ENCODE measurements at places on chromosomes 7 and 10.

GRCh38 chr7:150903606-150904005 lies 51.3 kb downstream of the AOC1 start:
- no peak for DNase-seq

DNA sequence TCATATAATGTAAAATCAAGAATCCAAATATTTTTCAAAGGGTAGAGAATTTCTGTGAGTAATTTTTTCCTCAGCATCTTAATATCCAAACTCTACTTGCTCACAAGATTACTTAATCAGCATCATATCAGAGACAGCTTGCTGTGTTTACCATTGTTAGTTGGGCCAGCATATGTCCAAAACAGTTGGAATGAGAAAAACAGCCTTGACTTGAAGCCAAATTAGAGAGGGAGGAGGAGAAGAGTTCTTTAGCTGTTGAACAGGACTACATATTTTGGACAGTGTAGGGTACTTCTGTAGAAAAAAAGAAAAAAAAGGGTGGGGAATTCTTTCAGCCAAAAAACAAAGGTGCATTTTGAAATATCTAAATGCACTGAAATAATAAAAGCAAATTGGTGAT lies 69.8 kb downstream of the HDAC9 start:
- DNase-seq: no peak

DNA sequence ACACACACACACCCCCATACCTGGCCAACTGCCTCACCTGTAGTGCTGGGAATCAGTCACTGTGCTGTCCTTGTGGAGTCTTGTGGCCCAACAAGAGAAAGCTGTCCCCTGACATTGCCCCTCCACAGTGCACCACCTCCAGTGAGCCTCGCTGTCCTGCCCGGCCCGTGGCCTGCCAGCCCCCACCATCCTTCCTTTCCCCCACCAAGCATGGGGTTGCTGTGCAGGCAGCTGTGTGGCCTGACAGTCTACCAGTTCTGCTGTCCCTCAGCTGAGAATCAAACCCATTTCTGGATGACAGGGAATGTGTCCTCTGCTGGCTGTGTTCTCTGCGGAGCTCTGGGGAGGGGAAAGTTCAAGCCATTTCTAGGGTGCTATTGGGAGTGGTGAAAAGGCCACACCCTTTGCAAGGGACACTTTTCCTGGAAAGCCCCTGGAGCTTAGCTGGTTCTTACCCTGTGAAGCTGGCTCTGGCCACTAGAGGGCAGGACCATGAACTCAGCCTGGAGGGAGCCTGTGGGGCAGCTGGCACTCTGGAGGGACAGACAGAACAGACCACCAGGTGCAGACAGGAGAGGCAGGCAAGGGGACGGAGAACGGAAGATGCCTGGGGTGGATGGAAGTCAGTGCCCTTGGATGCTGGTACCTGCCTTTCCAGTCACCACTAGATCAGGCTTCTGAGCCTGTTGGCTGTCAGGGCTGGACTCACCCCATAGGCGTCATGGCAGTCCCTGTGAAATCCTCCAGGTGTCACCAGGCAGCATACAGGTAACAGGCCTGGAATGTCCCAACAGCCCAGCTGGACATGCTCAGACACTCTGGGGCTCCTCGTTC lies 10.5 kb upstream of the MTPAP start:
- peak; percentile 30 for DNase-seq

GRCh38 chr7:80288175-80289122 lies 153.8 kb downstream of the GNAI1 start:
- DNase-seq: no peak

DNA sequence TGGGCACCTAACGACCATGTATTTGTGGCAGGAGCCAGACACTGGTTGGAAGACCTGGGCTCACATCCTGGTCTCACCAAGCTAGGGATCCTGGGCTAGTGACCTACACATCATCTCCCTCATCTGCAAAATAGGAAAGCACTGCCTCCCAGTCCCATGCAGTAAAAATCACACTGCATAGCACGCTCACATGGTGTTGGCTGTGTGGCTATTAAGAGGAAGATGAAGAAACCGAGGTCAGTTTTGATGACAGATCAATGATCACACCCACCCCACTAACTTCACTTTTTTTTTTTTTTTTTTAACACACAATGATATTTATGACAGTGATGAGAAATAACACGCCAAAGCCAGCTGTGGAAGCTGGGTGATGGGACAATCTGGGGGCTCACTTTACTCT lies 146.5 kb downstream of the RNF216 start:
- no peak for DNase-seq

DNA sequence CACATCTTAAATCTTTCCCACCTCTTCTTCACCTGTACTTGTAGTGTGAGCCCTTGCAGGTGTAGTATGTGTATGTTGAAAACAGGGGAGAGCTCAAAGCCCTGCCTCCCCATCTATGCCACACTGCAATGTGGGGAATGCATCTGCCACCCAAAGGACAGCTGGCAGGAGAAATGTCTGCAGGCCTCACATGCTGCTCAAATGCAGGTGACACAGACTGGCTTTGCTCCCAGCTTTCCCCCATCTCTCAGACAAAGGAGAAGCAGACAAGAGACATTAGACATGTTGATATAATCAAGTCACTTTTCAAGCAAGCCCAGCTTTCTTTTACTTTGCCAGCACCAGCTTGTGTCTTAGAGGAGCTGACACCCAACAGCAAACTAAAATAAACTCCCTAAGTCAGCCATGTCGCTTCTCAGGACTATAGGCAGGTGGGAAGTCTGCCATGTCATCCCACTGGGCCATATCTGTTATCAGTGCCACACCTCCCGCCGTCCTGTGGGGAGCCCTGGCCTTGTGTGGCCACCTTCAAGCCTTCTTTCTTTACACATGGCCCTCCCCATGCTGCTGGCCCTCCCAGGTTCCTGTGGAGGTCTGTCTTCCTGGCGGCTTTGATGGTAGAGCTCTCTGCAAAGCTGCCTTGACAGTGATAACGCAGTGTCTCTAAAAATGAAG lies 102.1 kb downstream of the CXCL12 start:
- DNase-seq: no peak

DNA sequence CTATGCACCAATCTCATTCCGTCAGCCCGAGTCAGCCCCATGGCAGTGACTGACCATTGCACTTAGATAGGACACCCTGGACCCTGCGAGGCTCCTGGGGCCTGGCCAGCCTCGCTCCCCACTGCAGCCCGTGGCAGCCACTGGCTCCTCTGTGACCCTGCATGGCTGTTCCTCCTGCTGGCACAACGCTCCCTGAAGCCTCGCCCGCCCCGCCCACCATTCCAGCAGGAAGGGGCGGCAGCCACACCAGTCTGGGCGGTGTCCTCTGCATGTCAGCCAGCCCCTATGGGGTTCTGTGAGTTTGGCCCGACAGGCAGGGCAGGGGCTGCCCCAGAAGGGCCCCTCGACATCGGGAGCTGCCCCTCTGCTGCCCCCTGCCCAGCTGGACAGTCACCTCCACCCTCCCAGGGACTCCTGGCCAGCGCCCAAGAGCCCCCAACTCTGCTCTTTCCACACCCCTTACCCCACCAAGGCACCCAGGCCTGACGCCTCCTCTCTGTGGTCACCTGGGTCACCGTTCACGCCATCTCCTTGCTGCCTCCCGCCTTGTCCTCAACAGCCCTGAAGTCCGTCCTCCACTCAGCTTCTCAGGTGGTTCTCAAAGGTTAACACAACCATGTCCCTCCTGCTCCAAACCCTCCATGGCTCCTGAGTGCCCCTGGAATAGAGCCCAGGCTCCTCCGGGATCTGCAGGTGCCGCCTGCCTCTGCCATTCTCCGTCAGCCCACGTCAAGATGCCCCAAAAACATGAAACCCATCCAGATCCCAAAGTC lies 103.5 kb downstream of the MICALL2 start:
- no peak for DNase-seq

GRCh38 chr7:2629746-2630681 lies 1.8 kb upstream of the TTYH3 start:
- no peak for DNase-seq

- no peak for DNase-seq
Observed at GRCh38 chr7:129702316-129702715, 90.8 kb downstream of the NRF1 start.

DNA sequence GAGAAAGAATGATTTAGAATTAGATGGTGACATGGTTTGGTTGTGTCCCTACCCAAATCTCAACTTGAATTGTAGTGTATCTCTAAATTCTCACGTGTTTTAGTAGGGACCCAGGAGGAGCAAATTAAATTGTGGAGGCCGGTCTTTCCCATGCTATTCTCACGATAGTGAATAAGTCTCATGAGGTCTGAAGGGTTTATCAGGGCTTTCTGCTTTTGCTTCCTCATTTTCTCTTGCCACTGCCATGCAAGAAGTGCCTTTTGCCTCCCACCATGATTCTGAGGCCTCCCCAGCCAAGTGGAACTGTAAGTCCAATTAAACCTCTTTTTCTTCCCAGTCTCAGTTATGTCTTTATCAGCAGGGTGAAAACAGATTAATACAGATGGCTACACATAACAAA lies 167.4 kb upstream of the SVIL start:
- no peak for DNase-seq

- no peak for DNase-seq
Observed at GRCh38 chr10:98957801-98958200, 277.9 kb downstream of the HPSE2 start.

DNA sequence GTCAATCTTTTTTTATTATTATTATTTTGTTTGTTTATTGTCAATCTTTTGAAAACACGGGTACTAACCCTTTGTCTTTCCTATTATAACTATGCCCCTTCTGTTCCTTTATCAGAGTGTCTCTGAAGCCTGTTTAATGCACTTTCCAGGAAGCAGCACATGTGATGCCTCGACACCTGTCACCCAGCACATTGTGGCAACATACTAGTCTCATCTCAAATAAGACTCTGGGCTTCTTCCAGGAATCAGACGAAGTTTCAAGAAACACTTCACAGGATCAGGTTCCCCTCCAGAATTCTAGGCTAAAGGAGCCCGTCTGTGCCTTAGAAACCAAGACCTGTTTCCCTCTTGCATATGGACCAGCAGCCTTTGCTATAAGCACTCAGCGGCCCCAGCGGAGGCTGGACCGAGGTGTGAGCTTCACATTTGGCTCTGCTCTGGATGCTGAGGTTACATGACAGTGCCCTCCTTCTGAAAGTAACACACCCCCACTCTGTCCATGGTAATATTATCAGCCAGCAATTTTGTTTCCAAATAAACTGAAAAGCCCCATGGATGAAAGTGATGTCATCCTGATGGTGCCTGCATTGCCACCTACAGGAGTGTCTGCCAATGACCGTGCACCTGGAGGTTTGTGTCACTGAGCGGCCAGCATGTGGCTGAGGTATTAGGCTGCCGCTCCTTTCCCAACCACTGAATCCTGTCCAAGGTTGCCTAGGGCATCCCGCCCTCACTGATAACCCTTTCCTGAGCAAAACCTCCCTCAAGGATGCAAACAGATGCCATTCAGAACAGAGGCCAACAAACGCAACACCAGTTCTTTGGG lies 38.1 kb downstream of the MKI67 start:
- DNase-seq: no peak

DNA sequence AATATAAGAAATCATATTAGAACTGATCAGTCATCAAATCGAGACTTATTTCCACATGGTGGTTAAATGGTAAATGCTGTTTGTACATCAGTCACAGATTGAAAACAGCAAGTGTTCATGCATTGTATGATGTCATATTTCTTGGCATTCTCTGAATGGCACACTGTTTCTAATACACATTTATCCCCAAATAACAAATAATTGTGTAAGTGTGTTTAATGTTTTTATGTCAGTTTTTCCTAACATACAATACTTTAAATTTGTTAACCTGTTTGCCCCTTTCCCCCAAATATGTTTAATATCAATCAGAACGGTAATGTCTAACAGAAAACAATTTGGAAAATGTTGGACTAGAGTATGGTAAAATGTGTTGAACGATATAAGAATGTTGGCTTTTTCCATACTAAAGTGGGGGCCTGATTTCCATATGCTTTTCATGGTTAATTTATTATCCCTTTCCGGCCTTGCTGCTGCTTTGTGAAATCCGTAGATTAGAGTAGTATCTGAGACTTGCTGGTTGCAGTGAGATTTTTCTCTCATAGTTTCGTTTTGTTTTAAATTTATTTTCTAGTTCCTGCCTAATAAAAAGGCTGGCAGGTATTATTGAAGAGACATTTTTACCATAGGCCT lies 23.7 kb downstream of the RAB18 start:
- DNase-seq: no peak

DNA sequence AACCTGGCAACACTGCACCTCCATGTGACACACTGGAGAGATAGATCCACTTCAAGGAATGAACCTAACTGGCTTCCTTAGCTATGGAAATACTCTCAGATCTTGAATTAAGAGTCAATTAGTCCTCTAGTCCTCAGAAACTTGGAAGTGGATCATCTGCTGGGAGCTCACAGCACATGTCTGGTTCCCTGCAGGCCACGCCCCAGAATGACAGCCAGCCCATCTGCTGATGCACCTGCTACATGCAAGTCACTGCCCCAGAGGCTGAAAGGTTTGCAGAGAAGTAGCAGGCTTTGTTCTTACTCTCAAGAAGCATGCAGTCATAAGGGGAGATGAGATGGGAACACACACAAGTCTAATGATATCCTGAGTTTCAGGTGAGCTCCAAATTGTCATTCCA lies 275.9 kb downstream of the SKAP2 start:
- no peak for DNase-seq

DNA sequence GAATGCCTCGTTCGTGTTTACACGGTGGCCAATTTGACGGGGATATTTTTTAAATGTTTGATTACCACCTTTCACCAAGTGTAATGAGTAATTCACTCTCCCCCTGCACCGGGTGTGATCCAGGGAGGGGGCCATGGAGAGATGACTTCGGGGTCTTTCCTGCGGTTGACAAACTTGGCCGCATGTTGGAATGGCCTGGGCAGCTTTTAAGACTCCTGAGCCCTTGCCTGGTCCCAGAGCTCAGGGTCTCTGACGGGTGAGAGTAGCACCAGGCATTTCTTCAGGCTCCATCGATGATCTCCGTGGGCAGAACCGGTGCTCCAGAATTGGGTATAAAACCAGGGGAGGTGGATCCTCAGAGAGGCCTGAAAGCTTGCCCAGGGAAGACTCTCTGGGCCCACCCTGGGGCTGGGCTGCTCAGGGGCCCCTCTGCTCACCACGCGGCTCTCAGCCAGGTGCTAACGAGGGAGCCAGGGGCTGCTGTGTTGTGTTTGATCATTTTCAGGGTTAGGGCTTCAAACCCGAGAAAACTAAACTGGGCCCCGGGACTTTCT lies 882 bp downstream of the ZNF282 start:
- no peak for DNase-seq

DNA sequence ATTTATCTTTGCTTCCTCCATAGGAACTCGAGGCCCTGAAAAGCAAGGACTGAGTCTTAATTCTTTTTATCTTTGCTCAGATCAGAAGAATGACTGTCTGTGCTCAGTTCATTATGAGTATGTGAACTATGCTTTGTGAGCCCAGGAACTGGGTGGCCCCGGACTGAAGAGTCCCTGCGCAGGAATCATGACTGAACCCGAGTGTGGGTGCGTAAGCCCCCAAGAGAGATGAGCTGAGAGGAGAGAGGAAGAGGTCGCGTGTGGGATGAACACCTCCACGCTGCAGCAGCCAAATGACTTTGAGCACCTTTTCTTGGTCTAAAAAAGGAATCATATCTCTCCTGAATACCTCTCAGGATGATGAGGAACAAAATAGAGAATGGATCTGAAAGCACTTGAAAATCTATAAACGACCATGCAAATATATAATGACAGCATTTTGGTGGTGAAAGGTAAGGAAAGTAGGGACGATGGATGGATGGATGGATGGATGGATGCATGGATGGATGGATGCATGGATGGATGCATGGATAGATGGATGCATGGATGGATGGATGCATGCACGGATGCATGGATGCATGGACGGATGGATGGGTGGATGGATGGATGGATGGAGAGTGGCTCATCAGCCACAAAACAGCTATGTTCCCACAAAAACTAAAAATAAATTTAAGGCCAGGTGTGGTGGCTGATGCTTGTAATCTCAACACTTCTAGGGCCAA lies 19.8 kb downstream of the FAM171A1 start:
- no peak for DNase-seq

- DNase-seq: peak; percentile 75
Observed at GRCh38 chr7:104943502-104944343, 70.3 kb upstream of the KMT2E start.

Data from naive thymus-derived CD8-positive, alpha-beta T cell (primary cell).